ENCODE measurements at places on chromosomes 5 and 9. TPM values are rescaled to one million over a fixed set of nuclear protein-coding genes. Genes with fewer than 3 reads are reported as not detected.

GRCh38 chr9:108779551-108780325 is 76.0 kb downstream of the ACTL7B start:
- DNase-seq = no peak

GRCh38 chr9:130530938-130531337 is 48.4 kb upstream of the FUBP3 start:
- no peak for DNase-seq

DNA sequence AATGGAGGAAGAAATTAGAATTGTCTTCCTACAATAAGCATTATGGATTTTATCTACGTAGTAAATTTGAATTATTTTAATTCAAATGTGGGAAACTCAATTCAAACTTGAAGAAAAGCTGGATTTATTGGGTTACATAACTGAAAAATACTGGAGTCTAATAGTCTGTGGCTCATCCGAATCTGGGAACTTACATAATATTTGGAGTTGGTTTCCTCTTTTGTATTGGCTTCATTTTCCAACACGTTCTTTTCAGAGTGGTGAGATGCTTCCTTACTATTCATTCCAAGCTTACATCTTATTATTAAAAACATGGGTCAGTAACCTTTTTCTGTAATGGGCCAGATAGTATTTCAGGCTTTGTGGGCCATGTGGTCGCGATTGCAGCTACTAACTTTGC is 164.8 kb downstream of the ARHGAP26 start:
- no peak for DNase-seq

DNA sequence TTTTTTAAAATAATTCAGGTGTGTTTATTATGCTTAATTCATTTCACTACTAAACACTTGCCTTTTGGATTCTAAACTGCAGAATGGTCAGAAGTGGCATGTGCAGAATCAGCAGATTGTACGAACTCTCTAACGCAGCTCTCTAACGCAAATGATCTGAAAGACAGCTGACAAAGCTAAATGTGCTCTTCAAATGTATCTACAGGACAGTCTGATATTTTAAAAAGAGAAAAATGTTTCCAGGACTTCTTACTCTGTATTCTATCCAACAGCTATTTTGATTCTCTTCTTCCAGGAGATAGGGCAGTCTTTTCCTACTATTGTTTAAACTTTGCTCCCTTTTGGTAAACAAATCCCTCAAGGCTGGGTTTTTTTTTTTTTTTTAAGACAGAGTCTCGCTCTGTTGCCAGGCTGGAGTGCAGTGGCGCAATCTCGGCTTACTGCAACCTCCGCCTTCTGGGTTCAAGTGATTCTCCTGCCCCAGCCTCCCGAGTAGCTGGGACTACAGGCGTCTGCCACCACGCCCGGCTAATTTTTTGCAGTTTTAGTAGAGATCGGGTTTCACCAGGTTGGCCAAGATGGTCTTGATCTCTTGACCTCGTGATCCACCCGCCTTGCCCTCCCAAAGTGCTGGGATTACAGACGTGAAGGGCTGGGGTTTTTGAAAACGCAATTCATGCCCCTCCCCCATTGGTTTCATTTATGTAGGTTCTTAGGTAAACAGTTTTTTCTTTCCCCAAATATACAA is 1.2 kb downstream of the NMRK1 start:
- no peak for DNase-seq

GRCh38 chr9:125932012-125932411 is 184.8 kb downstream of the PBX3 start:
- no peak for DNase-seq

- no peak for DNase-seq
These were observed 207.1 kb upstream of the VLDLR start for GRCh38 chr9:2414465-2414864.

GRCh38 chr9:104740621-104741020 is 6.9 kb upstream of the NIPSNAP3A start:
- no peak for DNase-seq

GRCh38 chr5:36739751-36740221 is 133.4 kb downstream of the SLC1A3 start:
- peak; percentile 52 for DNase-seq

DNA sequence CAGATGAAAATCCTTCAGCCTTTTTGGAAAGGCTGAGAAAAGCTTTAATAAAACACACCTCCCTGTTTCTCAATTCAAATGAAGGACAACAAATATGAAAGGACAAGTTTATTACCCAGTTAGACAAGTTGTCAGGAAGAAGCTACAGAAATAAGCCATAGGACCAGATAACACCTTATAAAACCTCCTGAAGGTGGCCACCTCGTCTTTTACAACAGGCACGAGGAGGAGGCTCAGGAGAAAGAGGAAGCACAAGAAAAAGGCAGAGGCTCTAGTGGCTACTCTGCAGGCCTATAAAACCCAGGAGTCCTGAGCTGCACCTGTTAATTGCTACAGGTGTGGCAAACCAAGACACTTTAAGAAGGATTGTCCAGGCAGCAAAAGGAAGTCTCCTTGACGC is 352.1 kb upstream of the CDH18 start:
- no peak for DNase-seq

GRCh38 chr9:76101947-76102346 is 211.5 kb downstream of the PCSK5 start:
- peak; percentile 26 for DNase-seq

DNA sequence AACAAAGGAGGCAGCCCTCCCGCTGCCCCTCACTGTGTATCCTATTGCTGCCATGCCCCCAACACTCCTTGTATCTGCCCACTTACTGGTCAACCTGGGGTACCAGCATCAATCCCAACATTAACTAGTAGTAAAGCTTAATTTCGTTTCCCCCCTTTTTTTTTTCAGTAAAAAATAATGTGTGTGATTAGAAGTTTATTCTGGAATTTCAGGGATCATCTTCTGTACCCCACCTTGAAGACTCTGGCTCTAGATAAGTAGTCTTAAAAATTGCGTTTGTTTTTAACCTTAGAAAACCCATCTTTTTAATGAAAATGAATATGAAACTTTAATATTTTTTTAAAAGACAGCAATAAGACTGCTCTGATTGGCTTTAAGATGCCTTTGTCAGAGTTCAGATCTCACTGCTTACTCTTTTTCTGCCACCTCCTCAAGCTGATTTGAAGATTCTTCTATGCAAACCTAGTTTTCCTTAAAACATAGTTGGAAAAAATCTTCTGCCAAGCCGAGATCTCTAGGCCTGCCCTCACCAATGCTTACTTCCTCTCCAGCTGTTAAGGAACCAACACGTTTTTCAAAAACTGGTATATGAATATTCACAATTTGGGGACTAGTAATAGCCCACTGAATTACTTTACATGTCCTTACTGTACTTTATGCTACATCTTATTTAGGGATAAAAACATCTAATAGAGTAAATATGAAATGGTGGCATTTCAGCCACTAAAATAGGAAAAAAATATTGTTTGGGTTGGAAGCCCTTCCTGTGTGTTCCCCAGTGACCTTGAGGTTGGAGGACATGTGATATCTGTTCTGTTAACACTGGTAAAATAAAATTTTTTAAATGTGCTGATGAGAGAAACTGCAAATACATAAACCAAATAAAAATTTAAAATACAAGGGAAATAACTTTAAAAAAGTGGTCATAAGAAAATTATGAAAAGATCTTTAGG is 4.0 kb upstream of the RHOBTB3 start:
- no peak for DNase-seq

- no peak for DNase-seq
These were observed 699.4 kb upstream of the FAM174A start for GRCh38 chr5:99835791-99836190.

DNA sequence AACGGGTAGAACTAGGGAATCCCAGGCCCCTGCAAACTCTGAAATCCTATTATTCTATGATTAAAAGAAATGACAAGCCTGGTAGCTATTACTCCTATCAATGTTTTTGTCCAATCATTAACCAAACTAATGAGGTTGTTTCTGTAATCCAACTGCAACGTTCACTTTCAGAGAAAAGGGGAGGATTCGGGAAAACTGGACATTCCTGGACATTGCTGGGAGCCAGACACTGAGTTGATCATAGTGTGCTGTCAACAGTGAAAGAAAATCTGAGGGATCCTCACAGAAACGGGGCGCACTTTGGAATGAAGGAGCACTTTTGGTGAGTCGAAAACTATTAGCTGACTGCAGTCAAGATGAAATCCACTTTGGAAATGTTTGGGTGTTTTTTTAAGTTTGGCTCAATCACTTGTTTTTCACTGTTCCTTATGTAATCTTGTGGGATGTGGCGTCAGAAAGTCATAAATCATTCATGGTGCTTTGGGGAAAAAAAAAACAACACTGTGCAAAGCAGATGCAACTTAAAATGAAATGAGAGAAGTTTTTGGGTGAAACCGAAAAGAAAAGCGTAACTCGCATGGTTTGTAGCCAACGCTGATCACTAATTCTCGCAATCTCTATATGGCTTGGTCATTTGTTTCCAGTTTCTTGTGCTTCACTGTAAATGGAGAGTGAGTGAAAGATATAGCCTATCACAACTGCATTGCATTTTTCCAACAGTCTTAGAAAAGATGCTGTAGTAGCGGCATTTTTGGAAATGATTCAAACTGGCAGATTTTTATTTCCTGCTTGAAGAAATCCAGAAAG is 51.2 kb upstream of the ADRA1B start:
- no peak for DNase-seq

DNA sequence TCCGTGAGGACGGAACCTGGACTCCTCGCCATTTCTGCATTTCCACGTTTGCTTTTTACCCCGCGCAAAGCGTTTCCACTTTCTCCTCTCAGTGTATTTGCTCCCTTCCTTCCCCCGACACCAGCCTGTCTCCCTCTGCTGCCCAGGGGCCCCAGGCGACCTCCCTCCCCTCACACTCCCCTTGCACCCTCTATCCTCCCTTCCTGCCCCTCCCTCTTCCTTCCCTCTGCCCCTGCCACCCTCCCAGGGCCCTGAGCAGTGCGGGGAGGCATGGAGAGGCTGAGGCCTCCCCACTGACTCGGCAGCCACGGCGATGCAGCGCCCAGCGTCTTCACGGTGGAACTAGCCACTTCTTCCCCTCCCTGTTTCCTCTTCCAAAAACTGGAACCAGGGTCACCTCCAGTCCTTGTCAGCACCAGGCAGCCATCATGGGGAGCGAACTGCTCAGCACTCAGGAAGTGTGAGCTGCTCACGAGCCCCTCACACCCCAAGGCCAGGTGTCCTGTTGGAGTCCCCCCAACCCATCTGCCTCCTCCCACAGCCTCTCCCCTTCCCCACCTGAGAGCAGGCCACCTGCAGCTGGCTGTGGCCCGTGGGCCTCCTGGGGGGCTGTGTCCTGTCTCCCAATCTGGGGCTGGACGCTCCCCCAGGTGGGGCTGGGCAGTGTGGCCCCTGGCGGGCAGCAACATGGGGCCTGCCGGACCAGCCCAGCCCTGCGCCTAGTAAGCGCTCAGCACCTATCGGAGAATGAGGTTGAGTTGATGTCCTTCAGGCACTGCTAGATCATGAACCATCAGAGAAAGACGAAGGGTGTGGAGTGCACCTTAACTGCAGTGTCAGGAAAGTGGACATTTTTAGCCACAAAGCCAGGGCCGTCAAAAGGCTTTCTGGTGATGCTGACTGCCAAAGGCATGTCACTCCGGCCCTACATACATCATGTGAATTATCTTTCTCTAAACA is 17.5 kb downstream of the UBE2QL1 start:
- DNase-seq = no peak

GRCh38 chr5:94281236-94281801 is 337.1 kb downstream of the KIAA0825 start:
- no peak for DNase-seq

DNA sequence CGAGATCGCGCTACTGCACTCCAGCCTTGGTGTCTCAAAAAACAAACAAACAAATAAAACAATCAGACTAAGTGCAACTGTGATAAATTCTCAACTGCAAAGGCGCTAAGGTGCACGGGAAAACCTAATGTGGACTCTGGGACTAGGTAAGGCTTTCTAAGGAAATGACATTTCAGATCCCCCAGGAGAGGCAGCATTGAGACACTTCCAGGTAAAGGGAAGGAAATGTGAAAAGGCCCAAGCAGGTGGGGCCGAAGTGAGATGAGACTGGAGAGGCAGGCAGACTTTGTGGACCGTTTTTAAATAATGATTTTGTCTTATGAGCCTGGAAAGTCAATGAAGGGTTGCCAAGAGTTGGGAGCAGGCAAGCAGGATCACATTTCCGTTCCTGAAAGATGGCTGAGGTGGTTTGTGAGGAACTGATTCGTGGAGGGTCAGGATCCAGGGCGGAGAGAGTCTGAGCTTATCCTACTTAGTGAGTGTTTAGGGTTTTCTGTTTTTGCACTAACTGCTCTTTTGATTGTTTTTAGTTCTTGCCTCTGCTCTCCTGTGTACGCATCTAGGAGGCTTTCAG is 2.0 kb upstream of the APBA1 start:
- DNase-seq = no peak

DNA sequence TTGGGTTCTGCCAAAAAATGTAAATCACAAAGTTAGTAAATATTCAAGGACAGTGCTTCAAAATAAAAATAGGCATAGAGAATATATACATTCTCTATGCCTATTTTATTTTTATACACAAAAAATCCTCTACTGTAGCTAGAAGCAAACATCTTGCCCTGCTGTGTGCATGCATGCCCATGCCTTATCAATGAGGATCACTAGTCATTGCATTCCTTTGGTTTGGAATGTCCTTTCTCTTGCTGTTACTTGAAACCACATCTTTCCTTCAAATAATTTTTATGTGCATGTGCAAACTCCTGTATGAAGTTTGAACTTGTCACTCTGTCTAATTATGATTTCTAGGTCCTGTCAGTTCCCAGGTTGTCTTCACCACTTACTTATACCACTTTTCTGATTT is 278.9 kb upstream of the IZUMO3 start:
- DNase-seq = no peak

GRCh38 chr5:136619556-136619955 is 254.2 kb upstream of the TRPC7 start:
- DNase-seq = no peak

DNA sequence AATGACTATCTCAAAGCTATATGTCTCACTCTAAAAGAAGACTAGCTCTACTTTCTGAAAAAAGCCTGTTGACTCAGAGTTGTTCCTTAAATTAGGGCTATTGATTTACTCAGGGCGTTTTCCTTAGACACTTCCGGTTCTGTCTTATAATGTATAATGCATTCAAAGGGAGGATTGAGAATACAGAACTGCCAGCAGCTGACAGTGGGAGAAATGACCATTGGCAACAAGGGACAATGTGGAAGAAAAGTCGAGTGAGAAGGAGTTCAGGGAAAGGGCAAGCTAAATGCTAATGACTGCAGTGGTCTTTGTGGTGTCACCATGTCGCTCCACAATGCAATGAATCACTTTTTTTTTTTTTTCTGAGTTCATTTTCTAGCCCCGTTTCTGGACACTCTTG is 65.7 kb upstream of the ANKH start:
- DNase-seq = no peak

The PRLR gene
- polyA plus RNA-seq = 27.5 TPM

The FOXI1 gene
- polyA plus RNA-seq = 8.2 TPM

The SLC27A6 gene
- 1.7 TPM for polyA plus RNA-seq

The NACC2 gene
- polyA plus RNA-seq = 9.1 TPM

The AKNA gene
- polyA plus RNA-seq = 14.1 TPM

The FXN gene
- polyA plus RNA-seq = 17.2 TPM

The PCDHB5 gene
- polyA plus RNA-seq = 9.1 TPM

The OR1J2 gene
- polyA plus RNA-seq = not detected

The WDR38 gene
- polyA plus RNA-seq = 0.44 TPM

Data from renal pelvis (tissue), 12 donors.